ENCODE measurements at places on chromosomes 4 and X.

DNA sequence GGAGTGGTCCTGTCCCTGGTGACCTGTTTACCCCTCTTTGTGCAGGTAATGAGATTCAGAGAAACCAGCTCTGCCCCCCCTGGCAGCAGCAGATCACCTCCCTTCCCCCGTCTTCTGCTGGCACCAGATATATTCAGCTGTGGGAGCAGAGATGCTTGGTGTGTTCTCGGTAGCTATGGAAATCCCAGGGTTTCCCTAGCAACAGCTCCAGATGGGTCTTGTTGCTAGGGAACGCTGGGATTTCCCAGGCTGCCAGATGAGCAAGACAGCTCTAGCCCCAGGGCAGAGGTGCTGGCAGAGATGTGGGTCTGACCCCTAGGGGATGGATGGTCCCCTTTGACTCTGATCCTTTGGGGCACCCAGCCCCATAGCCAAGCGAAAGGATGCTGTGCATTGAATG is 20.2 kb downstream of the CETN2 start:
- DNase-seq = no peak

DNA sequence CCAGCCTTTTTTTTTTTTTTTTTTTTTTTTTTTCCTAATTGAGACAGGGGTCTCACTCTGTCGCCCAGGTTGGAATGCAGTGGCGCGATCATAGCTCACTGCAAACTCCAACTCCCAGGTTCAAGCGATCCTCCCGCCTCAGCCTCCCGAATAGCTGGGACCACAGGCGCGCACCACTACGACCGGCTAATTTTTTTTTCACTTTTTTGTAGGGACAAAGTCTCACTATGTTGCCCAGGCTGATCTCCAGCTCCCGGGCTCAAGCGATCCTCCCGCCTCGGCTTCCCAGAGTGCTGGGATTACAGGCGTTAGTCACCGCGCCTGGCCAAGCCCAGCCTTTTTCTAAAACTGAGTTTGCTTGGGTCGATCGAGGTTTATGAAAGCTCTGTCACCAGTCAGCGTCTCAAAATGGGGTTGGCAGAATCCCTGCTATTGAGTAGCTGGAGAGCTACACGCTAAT is 1.3 kb upstream of the OTUD5 start:
- DNase-seq = no peak

- no peak for DNase-seq
Measured at GRCh38 chrX:149370097-149370496, 135.0 kb downstream of the IDS start.

DNA sequence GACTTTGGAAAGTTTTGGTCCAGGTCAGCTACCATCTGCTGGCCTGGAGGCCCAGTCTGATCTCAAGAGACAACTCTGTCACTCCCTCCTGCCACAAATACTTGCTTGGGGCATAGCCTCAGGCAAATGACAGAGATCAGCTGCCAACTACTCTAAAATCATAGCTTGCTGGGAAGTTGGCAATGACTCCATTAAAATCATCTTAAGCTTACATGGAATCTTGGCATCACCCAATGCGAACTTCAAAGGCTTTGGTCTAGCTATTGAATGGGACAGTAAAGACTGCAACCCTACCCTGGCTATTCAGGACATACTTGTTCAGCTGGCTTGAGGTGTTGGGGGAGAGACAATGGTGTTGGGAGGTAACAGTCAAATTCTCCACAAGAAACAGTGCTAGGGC is 7.0 kb upstream of the USO1 start:
- DNase-seq = no peak

GRCh38 chr4:153222707-153223426 is 18.6 kb downstream of the TRIM2 start:
- no peak for DNase-seq

- no peak for DNase-seq
Measured at GRCh38 chrX:26631385-26631784, 415.4 kb downstream of the MAGEB5 start.

DNA sequence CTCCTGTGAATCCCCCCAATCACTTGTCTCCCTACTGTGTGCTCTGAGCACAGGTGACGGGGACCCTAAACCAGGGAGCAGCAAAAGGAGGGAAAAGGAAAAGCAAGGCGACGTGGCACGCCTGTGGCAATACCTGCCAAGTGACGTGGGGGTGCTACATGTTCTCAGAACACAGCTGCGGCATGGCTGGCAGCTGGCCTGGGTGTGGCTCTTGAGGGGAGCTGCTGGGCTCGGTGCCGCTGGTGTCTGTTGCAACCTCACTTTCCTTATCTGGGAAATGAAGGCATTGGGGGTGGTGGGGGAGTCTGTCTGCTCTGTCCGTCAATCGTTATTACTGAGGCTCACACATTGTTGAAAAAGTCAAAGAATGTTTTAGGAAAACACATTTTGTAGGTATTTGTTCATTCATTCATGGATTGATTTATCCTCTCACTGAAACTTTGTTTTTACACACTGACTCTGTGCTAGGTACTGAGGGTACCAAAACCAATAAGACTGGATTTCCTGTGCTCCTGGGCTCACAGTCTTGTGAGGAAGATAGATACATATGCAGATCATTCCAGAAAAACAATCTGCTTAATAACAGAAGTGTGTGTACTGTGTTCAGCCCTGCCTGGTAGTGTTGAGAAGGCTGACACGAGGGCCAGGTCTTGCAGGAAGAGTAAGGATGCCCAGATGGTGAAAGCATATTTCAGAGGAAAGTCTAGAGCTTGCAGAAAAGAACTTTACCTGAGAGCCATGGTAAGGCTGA is 217.6 kb downstream of the PTTG2 start:
- DNase-seq = no peak

- no peak for DNase-seq
Measured at GRCh38 chr4:7781993-7782392, 157.7 kb downstream of the AFAP1 start.

- no peak for DNase-seq
Measured at GRCh38 chrX:115689931-115690330, 129.0 kb downstream of the PLS3 start.

DNA sequence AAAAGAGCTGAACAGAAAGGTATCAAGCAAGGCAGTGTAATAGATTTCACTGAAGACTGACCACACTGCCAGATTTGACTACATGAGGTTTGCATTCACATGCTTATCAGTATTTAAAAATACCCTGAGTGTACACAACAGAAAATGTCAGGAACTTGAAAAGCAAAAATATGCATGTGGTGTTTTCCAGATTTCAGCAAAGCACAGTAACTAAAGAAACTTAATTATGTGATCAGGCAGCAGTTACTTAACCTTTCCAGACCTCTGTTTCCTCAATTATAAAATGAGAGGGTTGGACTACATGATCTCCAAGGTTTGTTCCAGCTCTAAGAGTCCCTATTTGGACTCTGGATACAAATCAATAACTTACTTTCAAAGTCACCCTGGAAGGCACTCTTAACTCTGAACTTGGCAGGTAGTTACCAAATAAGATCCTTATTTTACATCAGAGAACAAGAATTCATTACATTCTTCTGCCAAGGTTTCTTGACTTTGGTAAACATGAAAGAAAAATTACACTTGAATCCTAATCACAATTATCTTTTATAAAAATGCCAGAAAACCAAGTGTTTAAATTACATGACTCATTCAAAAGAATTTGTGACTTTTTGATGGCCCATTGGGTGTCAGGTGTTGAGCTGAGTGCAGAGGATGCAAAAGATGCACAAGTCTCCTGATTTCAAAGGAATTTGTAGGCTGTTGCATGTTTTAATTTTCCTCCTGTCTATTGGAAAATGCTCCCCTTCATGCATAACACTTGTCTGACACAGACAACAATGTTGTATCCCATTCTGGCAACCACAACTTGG is 241.6 kb downstream of the MGST2 start:
- DNase-seq = no peak

GRCh38 chr4:119313237-119313636 is 8.7 kb downstream of the FABP2 start:
- no peak for DNase-seq

All from stimulated activated CD4-positive, alpha-beta T cell treated with anti-CD3 and anti-CD28 coated beads, Interleukin-1b, Interleukin-23, amount 100 ng/mL, for 4 hours (primary cell).